ENCODE measurements at places on chromosomes 5 and 9.

DNA sequence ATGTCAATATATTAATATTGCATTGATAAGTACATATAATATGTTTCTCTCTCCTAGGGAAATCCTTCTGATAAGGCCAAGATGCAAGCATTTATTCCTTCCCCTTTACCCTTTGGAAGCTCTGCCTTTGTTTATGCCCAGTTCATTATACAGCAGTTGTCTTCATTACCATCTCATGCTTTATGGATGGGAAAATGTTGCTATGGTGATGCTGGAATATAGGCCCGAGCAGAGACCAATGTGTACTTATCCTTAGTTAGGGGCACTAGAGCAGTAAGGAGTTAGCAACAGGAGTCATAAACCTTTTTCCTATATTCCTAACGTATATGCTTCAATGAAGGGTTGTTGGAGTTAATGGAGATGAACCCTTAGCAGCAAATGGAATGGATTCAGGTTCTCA, 19.4 kb upstream of the NMUR2 start:
- DNase-seq = no peak

- no peak for DNase-seq
Measured at GRCh38 chr9:135442075-135442474, 37.5 kb upstream of the PPP1R26 start.

- DNase-seq = no peak
Measured at GRCh38 chr9:123541411-123541810, 185.4 kb downstream of the CRB2 start.

GRCh38 chr9:89410641-89411350, 87.1 kb downstream of the SEMA4D start:
- peak; percentile 40 for DNase-seq

DNA sequence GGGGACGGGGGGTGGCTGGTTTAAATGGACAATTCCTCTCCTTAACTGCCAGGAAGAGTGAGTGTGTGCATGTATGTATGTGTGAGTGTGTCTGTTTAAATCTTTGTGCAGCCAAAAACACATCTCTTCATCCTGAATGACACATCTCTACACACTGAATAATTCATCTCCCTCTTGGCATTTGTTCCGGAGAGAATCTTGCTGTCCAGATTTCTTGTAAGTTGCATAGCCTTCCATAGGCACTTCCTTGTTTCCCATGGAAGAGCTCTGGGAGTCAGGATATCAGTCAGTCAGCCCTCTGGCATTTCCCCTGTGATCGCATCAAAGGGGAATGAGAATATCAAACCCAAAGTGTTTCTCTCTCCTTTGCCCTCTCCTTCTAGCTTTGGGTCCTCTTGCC, 74.7 kb downstream of the WWC1 start:
- DNase-seq = no peak

DNA sequence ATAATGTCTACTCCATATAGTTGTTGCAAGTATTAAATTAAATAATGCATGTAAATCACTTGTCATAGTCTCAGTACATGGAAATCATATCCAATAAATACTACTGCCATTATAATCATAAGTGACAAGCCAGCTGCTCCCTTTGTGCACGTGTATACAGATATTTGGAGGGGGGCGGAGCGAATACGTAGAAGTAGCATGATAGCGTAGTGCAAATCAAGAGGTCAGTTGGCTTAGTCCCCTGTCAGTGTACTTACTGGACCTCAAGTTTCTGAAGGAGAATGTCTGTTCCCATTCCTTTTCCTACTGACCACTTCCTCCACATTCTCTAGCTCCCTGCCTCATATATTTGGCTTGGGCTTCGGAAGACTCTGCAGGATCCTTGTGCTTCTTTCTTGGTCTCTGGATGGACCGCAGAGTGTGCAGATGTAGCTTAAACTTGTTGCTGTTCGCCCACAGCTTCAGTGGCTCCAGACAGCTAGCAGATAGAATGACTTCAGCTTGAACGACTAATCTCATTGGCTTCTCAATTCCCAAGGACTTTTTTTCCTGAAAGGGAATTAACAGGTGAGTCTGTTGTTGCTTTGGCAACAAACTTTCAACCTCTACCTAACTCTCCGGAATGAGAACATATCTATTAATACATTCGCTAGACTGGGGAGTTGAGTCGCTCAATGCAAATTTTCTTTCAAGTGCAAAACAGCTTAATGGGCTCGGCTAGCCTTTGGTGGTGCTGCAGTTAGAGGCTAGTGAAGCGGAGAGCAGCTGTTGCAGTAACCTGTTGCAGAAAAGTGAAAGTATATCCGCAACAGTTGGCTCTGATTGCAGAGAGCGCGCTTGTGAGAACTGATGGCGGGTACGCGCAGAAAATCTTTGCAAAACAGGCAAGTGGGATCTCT, at the start of gene PCDHB1:
PCDHB1 (plus strand) TSS at position 753 of the 899 bp plus-strand sequence; CDS start at position 850, 97 bp downstream.
- DNase-seq = no peak

GRCh38 chr5:148005788-148006520, 57.8 kb upstream of the SPINK5 start:
- DNase-seq = no peak

DNA sequence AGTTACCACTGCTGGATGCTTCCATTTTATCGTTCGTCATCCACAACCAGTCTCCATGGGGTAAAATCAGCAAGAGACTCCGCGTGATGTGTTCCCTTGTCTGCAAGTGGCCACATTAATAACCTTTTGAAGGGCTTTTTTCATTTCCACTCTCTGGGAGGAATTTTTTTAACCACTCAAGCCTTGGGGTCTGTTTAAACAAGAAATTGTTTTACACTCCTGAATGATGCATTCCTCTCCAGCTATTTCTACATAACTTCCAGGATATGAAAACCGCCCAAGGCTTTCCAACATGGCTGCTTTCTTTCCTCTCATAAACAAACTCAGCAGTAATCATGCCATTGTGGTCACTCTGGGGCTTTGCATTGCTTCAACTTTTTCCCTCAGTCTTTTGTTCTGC, 217.2 kb upstream of the DAPK1 start:
- DNase-seq = no peak

DNA sequence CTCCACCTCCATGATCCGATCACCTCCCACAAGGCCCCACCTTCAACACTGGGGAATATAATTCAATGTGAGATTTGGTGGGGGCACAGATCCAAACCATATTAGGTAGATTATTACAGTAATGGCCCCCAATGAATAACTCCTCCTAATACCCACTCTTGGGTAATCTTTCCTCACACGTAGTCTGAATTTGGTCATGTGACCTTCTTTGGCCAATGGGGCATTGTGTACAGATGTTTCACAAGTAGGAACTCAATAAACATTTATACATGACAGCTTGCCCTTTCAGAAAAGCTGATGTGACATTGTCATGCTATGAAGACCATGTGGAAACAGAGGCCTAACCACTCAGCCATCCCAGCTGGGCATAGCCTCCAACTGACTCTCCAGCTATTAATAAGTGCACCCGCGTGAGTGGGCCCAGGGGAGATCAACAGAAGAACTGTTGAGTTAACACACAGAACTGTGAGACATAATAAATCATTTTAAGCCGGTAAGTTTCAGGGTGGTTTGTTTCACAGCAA, 10.6 kb downstream of the GPR150 start:
- DNase-seq = no peak

GRCh38 chr5:179185256-179185940, 125.2 kb downstream of the ZNF354C start:
- no peak for DNase-seq

DNA sequence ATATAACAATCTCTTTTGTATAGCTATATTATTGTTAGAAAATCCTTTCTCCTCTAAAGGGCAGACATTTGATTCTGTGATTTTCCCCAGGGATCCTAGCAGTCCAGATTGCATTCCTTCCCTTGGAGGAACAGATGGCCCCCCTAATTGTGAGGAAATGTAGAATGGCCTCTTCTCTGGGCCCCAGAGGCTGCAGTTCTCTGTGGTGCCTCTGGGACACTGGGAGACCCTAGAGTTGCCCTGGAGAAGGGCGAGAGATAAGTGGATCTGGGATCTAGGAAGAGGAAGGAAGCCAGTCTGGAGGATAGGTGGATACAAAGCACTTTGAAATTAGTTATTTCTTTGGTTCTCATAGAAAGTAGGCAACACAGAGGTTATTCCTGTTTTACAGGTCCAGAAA, 1.9 kb upstream of the HINT2 start:
- no peak for DNase-seq

- DNase-seq = no peak
Measured at GRCh38 chr5:122424132-122424531, 112.1 kb downstream of the SNCAIP start.

DNA sequence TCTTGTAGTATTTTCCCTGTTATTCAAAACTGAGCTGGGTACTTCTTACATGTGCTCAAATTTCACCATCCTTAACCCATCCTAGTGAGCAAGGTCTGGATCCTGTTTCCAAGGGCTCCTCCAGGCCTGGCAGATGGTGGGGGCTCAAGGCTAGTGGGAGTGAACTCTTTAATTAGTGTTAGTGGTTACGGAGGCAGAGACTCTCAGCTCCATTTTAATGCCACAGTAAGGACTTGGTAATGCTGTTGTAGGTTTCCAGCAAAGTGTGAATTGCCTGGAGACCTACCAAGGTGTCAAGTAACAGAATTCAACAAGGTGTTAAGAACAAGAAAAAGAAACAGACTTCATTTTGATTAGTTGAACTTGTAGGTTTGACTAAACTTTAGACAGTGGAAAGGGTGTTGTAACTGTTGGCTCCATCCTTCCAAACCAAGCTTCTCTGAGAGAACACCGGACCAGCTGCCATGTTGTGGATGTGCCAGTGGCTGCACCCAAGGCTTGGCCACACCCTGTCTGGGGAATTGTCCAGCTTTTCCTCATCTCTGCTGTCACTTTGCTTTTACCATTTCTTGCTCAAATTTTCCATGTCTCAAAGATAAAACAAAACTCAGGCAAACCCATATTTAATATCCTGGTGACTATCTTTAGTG, 98.7 kb downstream of the ADCY2 start:
- DNase-seq = no peak

DNA sequence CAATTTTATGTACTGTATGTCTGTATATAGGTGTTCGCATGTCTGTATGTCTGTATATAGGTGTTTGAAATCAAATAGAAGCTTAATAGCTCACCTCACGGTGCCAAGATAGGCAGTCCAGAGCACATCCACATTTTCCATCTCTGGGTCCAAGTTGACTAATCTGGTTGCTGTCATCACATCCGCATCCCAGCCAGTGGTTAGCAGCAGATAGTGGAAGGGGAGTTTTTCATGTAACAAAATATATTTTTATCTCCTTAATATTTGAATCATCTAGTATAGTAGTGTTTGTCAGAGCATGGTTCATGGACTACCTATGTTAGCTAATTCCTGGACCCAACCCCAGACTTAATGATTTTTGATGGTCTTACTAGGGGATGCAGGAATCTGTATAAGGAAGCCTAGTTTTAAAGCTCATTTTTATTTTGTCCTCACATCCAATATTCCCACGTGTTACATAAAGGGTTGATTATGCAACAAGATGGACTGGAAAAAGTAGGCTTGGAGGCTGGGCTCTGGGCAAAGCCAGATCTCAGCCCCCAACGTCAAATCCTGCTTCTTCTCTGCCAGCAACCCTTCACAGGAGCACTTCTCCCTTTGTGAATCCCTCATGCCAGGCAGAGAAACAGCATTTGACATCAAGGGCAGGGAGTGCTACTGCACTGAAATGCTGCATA, 219.7 kb downstream of the ZSWIM6 start:
- no peak for DNase-seq

DNA sequence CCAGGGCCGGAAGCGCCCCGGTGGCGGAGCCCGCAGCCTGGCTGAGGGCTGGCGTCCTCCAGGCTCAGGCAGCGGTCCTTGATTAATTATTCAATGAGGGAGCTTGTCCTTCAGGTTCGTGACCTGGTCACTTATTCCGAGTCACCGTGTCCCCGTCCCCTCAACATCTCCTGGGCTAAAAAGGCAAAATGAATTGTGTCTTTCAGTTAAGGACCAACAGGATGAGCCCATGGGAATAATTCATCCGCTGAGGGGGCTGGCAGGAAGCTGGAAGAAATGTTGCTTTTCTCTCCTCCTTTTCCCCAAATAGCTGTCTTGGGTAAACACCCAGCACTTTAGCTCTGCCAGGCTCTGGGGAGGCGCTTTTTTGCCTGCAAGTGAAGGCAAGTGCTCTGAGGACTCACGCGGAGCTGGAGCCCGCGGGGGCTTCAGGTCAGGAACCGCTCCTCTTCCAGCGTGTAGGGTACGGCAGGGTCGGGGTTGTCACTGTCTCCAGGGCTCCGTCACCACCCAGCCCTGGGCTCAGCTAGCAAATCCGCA, 13.1 kb downstream of the KCNT1 start:
- DNase-seq = no peak

DNA sequence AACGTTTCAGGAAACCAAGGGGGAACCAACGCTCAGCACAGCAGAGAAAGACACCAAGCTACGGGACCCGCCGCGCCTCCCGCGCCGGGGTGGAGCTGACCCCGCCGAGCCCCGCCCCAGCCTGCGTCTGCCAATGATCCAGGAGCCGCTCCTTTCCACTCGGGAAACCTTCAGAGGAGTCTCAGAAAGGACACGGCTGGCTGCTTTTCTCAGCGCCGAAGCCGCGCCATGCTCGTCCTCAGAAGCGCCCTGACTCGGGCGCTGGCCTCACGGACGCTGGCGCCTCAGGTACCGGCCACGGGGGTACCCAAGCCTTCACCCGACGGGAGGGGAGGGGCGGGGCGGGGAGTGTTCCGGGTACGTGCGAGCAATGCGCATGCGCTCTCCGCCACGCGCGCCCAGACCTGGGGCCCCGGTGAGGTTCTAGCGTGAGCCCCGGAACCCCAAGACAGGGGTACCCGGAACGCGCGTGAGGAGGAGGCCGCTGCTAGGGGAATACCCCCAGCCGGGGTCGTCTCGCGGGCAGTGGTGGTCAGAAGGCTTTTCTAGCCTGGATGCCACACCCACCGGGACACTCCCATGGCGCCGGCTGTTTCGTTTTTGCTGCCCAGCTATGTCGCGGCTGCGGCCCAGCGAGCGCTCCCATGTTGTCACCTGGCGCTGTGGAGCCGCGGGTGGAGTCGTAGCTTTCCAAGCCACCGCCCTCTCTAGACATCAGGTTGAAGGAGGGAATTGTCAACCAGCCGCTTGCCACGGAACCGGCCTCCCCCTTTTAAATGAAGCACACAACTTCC, at the start of gene NIPSNAP3A:
NIPSNAP3A (plus strand) TSS at position 119 of the 794 bp plus-strand sequence; CDS start at position 229, 110 bp downstream.
- peak; percentile 92 for DNase-seq

DNA sequence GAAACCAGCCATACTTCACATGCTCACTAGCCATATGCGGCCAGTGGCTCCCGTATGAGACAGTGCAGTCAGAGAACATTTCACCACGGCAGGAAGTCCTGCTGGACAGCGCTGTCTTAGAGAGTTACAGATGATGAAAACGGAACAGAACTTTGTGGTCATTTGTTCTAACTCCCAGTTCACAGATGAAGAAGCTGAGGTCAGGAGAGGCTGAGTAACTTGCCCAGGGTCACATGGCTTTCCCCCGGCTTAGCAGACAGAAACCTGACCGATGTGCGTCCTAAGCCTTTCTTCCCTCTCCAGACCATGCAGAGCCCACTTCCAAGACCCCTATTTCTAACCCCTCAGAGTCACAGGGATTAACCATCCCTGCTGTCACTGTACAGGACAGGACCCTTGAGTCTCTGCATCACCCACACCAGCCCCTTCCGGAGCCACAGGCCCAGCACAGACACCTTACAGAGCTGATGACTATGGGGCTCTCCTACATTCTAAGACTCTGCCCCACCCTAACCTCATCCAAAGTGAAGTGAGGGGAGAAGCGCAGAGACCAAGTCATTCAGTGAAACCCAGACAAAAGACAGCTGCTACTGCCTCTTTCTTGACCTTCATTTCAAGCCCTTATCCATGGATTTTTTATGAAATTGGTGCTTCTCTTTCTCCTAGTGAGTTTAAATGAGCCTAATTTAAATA, 86.9 kb downstream of the PTPN3 start:
- DNase-seq = peak; percentile 74

Data from GM06990 (cell line).